ENCODE measurements at places on chromosomes 2 and 18.

DNA sequence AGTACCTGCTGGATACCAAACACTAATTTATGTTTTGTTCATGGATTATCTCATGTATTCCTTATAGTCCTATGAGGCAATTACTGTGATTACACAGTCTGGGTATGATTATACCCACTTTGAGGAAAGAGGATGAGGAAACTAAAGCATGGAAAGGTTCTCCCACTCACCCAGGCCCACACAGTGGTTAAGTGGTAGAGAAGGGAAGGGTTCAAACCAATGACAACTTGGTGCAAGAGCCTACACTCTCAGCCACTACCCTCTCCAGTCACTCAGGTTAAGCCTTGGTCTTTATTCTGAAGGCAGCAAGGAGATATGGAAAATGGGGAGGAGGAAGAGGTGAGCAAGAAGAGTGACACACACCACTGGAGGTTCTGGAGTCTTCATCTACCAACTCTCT is 64.5 kb upstream of the PPP1CB start:
- no peak for DNase-seq

GRCh38 chr18:63249771-63250170 is 69.8 kb downstream of the BCL2 start:
- DNase-seq, result no peak

GRCh38 chr18:41553716-41554115 is 401.3 kb upstream of the PIK3C3 start:
- DNase-seq, result no peak

DNA sequence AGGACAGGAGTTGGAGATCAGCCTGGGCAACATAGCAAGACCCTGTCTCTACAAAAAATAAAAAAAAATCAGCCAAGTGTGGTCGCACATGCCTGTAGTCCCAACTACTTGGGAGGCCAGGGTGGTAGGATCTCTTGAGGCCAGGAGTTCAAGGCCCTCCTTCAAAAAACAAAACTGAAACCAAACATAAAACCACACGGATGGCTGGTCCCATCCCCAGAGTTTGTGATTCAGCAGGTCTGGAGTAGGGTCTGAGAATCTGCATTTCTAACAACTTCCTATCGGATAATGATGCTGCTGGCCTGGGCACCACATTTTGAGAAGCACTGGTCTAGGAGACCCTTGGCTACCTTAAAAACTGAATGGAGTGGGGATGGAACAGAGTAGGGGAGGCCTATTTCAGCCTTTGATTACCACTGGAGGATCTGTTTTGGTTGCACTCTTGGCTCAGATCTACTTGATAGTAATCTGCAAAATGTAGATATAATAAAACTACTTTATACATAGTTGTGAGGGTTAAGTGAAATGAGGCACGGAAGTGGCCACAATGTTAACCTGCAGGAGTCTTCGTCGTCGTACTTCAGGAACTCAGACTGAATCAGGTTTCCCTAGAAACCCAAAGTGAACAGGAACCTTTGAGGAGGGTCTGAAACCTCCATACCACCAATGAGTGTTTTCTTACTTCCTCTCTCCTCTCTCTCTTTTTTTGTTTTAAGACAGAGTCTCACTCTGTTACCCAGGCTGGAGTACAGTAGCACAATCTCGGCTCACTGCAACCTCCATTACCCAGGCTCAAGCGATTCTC is 25.5 kb upstream of the NFE2L2 start:
- DNase-seq, result no peak

DNA sequence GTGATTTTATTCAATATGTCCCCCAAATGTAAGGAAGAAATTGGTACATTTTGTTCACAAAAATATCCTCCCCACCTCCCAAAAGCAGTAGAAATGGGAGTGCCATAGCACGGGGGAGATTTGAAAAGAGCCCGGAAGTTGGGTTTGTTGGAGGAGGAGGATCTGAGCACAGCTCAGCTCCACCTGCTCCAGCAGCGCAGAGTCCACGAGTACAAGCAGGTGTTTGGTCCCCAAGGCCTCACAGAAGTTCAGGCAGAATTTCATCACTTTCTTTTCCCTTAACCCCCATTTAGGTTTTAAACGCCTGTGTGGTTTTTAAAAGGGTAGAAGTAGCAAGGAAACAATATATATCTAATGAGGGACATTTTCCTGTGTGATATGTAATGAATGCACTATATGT is 56.0 kb downstream of the TRAPPC12 start:
- DNase-seq, result no peak

DNA sequence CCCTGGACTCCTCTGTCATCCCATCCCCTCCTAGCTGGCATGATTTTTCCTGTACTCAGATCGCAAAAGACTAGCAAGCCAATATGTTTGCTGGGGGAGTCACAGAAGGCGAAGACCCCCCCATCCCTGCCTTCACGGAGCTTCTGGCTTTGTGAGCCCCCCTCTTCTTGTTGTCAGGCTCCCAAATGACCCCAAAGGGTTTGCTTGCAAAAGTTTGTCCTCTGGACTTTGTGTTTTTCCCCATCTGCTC is 169.9 kb downstream of the SMAD7 start:
- no peak for DNase-seq

DNA sequence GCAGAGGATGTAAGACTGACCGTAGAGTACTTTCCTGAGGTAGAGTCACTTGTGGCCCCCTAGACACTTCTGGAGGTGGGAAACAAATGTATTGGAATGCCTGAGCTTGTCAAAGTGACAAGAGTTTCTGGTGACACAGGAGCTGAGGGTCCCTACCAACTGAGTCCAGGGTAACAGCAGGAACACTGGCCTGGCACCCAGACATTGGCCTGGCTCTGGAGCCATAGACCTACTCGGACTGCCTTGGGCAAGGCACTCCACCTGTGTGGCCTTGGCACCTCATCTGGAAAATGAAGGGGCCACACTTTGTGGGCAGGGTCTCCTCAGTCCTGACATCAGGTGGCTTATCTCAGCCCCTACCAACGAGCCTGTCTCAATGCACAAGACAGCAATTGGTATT is 398.2 kb upstream of the CELF4 start:
- no peak for DNase-seq

DNA sequence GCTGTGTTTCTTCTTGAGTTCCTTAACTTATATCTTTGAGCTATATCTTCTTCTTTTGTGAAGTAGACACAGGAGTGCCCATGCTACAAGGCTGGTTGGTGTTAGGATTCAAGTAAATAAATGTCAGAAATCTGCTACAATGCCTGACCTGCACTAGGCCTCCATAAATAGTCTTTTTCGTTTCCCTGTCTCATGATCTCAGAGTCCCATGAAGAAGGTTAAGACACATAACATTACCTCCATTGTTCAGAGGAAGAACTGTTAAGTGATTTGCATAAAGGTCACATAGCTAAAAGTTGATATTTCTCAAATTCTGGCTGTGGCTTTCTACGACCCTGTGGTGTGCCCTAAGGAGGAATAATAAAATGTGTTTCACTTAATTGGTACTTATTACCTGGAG is 228.4 kb downstream of the KCNS3 start:
- DNase-seq, result no peak

DNA sequence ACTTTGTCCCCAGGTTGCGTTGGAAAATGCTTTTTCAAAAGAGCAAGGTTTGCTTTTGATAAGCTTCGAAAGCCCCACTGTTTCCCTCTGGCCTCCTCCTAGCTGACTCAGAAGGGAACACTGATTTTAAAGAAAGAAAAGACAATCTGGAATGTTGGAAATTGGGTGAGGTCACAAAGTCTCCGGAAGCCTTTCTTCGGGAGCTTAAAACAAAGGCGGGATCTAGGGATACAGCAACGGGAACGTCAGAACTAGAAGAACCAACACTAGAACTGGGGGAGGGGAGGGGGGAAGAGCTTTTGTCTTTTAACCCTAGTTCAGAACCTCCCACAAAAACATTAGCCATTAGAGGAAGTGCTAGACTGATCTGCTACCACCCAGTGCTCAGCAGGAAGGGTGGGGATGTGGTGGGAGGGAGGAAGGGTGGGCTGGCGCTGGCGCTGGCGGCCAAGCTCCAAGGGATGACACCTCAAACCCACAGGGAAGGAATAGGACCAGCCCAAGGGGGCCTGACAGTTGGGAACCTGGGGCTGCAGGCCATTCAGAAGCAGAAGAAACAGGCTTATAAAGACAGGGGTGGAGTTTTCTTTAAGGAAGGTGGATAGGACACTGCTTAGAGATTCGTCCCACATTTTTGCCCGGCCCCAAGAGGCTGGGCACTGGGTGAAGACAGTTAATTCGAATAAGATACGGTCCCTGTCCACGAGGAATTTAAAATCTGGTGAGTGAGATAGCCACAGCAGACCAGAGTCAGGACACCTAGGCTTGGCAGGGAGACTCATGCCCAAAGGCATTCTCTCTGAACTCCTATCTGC is 1.7 kb downstream of the TMSB10 start:
- DNase-seq, result no peak

DNA sequence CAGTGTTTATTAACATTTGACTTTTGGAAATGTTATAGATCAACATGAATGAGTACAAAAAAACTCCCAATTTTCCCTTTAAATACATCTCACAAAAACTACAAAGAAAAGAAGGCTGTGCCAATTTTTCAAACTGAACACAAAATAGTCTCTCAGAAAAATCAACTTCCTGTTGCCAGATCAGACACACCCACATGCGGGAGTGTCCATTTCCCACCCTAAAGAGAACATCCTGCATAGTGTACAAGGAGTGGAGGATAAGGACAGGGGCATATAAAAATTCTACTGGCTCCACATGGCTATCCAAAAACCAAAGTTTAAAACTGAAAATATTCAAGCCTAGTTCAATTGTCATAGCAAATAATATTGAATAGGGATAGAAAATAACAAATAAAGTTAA is 165.3 kb downstream of the ATAD2B start:
- DNase-seq, result no peak

DNA sequence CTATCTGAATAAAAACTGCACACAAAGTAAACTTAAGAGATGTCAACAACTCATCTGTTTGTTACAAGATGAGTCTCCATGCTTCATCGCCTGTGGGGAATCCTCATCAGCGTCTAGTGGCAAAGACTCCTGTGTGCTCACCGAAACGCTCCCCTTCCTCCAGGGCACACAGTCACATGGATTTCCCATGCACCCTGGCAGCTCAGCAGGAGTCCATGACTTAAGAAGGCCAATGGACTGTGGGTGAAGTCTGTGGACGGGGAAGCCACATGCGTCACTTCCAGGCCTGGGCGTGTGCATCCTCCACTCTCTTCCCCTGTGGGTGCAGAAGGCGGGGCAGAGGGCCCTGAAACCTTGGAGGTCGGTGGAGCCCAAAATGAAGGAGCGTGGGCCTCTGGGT is 41.1 kb downstream of the ID2 start:
- no peak for DNase-seq

DNA sequence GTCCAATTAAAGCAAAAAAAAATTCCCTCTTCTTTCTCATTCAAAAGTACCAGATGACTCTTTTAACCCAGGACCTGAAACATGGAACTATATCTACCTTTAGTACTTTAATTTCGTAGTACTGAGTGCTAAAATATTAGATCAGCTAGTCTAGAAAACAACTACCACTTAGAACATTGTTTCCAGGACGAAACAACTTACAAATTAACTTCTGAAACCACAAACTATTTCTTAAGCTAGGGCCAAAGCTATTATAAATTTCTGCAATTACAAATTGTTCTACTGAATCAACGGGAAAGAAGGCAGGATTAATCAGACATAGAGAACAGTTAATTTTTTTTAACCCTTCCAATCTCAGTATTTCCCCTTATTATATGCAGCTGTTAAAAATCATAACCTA is 39.9 kb downstream of the DARS1 start:
- no peak for DNase-seq

DNA sequence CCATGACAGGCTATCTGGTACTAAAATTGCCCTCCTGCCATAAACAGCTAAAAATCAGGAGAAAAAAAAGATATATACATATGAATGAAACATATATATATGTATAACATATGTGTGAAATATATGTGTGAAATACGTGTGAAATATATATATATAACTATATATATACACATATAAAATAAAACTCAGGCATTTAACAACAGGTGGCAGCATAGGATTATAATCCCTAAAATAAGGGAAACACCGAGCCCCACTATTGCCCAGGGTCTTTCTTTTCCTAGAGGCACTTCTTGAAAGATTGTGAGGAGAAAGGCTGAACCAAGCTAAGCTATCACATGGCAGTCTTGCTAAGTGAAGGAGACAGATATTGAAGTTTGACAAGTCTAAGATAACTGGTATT is 65.9 kb upstream of the CYTIP start:
- no peak for DNase-seq

DNA sequence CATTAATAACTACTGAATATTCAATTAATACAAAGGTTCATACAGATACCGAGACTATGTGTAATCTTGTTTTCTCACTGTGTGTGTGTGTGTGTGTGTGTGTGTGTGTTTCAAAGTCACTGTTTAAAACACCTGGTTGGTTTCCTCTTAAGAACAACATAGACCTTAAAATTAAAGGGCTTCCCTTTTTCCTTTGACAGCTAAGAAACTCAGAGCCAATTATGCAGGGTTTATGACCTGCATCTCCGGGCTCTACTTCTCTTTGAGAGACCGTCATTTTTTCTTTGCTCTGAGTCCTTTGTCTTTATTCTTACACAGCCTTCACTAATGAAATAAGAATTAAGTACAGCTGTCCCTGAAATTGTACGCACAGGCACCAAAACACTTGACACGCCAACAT is 145.6 kb downstream of the HDAC4 start:
- no peak for DNase-seq

DNA sequence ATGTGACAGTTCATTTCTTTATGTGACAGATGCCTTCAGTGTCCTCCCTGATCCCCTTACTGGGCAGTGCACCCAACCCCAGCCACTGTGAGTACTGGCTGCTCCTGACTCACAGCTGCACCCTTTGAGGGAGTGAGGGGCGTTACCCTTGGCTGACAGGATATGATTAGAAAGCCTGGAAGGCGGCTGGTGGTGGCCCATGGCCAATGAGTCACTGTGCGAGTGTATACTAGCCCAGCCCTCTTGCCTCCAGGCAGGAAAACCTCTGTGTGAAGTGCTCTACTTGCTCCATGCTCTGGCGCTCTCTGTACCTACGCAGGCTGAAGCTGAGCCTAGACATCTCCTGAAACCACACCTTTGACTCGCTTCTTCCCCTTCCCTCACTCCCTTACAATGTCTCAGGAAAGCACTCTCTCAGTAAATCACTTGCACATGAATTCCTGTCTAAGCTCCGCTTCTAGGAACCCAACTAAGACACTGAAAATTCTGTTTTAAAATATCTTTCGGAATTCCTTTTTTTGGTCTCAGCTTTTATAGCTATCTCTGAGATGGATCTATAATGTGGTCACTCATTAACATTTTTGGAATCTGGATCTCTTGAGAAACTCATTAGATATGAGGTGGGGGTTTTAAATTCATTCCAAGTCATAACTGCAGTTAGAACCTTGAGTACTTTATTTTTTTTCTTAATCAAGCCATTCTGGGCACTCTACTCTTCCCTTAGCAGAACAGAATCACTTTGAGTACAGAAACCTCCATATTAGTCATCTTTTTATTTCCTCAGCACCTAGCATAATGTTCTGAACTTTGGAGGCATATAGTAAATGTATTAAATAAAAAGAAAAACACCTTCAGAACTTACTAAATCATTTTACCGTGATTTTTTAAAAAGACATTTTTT is 25.3 kb upstream of the STAM2 start:
- no peak for DNase-seq

All from activated CD4-positive, CD25-positive, alpha-beta regulatory T cell (primary cell).